Stimulated activated CD8-positive, alpha-beta memory T cell treated with anti-CD3 and anti-CD28 coated beads, Interleukin-7, amount 100 ng/mL, for 4 hours (primary cell): ENCODE measurements at places on chromosomes 2 and 18.

- DNase-seq, result no peak
These were observed 1.7 kb upstream of the HS6ST1 start for GRCh38 chr2:128320192-128320905.

- no peak for DNase-seq
These were observed 108.2 kb upstream of the SMAD2 start for GRCh38 chr18:48038636-48039035.

DNA sequence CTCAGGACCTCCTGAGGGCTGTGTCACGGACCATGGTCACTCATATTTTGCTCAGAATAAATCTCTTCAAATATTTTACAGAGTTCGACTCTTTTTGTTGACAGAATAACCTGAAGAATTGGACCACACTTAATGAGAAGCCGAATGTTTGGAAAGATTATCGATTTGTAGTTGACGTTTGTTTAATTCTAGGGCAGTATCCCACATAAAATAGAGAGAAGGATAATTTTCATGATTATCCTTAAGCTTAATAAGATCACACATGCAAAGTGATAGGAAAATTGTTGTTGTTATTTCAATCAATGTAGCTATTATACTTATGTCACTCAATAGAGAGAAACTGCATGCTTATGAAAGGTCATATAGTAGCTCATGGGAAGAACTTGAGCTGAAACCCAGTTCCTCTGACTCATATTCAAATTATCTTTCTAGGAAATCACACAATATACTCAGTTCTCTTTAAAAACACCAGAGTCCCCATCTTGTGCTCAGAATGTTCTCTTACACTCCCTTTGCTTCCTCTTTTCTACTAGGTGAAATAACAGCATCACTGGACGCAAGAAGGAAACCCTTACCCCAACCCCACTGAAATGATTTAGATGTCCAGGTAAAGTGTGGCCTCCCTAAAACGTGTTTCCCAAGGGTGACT lies 982.1 kb downstream of the TSN start:
- DNase-seq, result no peak

GRCh38 chr2:28621172-28622100 lies 125.6 kb downstream of the PLB1 start:
- peak; percentile 49 for DNase-seq

DNA sequence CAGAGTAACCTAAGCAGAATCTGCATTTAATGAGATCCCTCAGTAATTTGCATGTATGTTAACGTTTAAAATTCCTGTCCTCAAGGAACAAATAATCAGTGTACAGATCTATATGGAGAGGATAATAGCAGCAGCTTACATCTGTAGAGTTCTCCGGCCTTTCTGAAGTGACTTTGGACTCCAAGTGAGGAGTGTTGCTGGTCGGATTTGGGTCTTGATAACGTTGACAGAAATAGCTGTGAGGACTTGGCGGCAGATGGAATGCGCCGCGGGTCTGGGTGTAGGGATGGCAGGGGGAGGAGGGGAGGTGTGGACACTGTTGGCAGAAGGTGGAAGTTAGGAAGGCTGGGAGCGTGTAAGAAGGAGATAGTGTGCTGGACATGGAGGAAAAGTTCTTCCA lies 170.9 kb upstream of the GATA6 start:
- DNase-seq, result no peak

GRCh38 chr2:56130463-56131070 lies 53.2 kb upstream of the CCDC85A start:
- DNase-seq, result no peak

DNA sequence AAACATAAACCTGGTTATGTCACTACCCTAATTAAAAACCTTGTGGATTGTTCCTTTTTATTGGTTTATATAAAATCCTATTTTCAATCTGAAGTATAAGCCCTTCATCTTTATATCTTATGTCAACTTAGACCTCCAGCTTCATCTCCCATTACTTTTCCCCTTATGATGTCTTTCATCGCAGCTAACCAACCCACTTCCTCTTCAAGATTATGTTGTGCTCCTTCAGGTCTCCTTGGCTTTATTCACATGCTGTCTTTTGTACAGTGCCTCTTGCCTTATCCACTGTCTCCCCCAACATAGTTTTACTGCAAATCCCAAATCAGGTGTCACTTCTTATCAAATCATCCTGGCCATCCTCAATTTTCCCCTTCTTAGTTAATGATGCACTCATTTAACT lies 25.9 kb downstream of the MBD5 start:
- no peak for DNase-seq
